Activated CD4-positive, alpha-beta T cell treated with anti-CD3 and anti-CD28 coated beads, Interleukin-2, amount 10 ng/mL, durations not matched to agents 24 days and 14 days (primary cell): ENCODE measurements at places on chromosomes 2 and 18. TPM values are rescaled to one million over a fixed set of nuclear protein-coding genes. Genes with fewer than 3 reads are reported as not detected.

- peak; percentile 60 for DNase-seq
Measured at GRCh38 chr18:3402982-3403451, 47.0 kb upstream of the TGIF1 start.

DNA sequence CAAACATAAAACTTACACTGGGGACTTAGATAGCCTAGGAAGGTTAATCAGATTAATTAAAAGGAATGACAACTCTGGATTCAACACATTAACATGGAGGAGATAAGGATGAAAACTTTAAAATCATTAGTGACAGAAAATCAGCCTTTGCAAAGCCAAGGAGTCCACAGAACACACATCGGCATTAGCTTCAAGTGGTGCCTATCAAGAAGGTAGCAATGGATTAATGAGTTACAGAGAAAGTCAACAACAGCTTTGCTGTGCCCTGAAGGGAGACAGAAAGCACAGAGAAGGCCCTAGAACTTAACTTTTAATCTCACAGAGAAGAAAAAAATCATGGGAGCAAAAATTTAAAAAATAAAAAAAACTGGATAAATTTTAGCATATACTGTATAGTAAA, 88.6 kb downstream of the KCNH7 start:
- no peak for DNase-seq

UGT1A4 gene
- total RNA-seq = not detected in 2 replicates

DNA sequence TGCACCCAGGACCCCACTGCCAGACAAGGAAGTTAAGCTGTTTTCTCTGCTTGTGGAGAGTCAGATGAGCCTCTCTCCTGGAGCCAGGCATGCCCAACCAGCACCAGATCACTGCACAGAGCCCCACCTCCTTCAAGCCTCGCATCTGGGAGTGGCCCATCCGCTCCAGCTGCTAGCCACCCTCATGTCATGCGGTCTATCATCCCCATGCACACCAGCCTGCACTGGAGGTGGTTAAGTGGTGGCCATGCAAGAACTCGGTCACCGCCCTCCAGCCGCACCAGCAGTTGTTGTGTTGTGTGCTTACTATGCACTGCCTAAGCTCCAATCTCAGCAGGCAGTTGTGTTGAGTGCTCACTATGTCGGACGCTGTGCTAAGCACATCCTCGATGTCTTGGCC, 177.9 kb upstream of the SLC14A2 start:
- DNase-seq = no peak

- DNase-seq = peak; percentile 16
Measured at GRCh38 chr18:8552151-8552550, 57.1 kb upstream of the RAB12 start.

DNA sequence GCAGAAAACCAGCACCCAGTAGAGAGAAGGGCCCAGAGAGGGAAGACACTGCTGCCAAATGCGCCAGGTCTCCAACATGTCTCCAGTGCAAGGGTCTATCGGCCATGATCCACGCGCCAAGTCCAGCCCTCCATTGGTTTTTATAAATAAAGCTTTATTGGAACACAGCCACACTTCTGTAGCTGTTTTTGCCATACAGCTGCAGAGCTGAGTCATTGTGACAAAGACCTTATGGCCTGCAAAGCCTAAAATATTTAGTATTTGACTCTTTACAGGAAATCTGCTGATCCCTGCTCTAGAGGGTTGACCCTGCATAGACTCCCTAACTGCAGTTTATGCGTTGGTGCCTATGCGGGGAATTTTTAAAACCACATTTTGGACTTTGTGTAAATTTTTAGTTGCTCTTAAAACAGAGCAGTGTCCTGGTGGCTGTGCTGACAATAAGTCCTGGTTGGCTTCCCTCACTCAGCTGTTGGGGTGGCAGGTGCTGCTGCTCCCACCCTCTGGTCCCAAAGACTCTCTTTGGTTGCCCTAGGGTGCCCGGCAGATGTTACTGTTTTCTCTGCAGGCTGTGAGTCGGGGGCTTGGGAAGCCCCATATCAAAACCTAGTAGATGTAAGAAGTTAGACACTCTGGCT, 154.9 kb downstream of the CTIF start:
- no peak for DNase-seq

IFIH1 gene
- 22.5 and 26.3 TPM in 2 replicates for total RNA-seq

GTF2A1L gene
- total RNA-seq = not detected in 2 replicates

- DNase-seq = peak; percentile 21
Measured at GRCh38 chr18:32237049-32237448, 47.2 kb downstream of the MEP1B start.

GRCh38 chr18:22667616-22668422, 250.1 kb upstream of the CTAGE1 start:
- DNase-seq = no peak

ASXL2 gene
- total RNA-seq = 57.1 and 57.4 TPM in 2 replicates

DNA sequence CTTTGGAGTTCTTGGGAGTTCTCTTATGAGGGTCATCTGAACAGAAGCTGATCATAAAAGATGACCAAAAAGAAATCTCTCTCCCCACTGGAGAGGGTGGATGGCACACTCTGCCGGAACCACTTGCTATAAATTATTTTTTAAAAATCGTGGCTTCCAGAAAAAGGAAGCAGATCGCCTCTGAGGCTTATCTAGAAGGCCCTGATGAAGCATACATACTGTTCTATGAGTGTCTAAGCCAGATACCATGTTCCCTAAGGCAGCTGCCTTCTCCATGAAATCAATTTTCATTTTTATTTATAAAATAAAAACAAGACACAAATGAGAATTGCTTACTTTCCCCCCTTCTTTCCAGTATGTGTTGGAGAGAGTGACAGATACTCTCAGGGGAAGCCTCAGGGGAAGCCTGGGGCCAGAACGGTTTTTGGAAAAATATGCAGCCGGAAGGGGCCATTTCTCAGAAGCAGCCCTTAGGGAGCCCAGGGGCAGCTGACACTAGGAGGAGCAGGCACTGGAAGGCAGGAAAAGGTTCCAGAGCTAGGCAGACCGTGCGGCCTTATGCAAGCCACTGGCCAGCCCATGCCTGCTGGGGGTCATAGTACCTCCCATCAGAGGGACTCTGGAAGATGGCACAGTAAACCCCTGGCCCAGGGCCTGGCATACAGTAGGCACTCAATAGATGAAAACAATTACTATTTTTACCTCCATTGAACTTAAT, 130.6 kb downstream of the CABLES1 start:
- DNase-seq = no peak

DNA sequence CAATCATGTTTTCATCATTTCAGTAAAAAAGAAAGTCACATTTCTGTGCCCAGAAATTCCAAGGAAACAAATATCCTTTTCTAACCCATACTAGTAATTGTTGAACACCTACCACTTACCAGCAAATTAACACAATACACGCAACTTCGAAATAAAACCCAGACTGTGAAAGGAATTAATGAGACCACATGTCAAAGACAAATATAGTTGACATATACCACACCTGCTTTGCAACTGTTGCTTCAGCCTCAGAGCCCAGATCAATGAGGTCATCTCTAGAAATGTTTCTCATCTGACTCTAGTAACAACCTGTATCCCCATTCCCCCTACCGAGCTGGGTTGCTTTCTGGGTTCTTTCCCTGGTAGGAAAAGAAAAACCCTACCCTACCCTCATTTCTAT, 52.6 kb downstream of the TRIP12 start:
- DNase-seq = no peak

DNA sequence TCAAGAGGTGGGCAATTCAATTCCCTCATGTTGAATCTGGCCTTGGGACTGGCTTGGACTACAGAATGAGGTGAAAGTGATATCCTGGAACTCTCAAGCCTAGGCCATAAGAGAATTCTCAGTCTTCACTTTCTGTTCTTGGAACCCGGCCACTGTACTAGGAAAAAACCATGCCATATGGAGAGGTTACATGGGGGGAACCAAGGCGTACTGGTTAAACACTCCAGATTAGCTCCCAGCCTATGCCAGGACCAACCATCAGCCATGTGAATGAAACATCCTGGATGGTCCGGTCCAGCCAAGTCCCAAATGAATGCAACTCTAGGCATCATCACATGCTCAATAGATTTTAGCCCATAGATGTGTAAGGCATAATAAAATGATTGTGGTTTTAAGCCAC, 56.4 kb downstream of the ZNF385B start:
- DNase-seq = no peak

PAX8 gene
- total RNA-seq = 0.45 and 0.77 TPM in 2 replicates

- no peak for DNase-seq
Measured at GRCh38 chr18:70072678-70073077, 125.0 kb upstream of the CD226 start.

GRCh38 chr2:186862869-186863709, 14.1 kb upstream of the ZSWIM2 start:
- DNase-seq = no peak

DNA sequence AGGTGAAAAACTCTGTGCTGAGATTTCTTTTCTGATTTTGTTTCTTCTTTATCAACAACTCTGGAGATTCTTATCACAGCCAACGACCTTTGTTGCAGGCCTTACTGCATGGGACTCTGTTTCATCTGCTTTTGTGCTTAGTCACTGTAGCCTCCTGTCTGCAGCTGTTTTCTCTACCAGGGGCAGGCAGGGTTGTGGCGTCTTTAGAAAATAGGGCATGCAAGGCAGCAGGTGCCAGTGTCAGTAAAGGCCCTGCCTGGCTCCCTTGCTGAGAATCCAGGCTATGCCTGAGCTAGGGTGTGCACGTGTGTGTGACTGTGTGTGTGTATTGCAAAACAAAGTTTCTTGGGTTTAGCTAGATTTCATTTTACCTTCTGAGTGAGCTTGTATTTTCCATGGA, 14.6 kb upstream of the SLC9A2 start:
- no peak for DNase-seq

CBLN2 gene
- not detected in 2 replicates for total RNA-seq
